ENCODE measurements at places on chromosomes 6 and 20.

GRCh38 chr20:59022754-59023153 is 3.5 kb downstream of the TUBB1 start:
- DNase-seq = no peak

GRCh38 chr20:14062171-14062570 is 66.9 kb downstream of the MACROD2 start:
- DNase-seq = no peak

- DNase-seq = no peak
These were observed 153.9 kb downstream of the SOX4 start for GRCh38 chr6:21747441-21747840.

DNA sequence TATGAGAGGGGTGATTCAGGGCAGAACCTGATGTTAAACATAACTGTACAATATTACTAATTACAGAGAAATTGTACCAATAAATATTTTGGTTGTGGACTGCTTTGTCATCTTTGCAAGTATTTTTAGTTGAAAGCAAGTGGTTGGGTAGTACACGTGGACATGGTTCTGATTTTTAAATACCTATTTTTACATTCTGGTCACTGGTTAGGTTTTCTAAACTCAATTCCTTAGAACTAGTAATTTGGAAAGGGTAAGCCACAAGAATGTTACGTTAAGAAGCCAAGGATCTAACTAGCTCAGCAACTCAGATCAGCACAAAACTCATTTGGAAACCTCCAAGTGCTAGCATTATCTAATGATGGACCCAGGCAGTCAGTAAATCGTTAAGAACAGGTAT is 2.7 kb downstream of the EPB41L2 start:
- no peak for DNase-seq

- DNase-seq = no peak
These were observed 97.9 kb downstream of the CFAP61 start for GRCh38 chr20:20150241-20150640.

DNA sequence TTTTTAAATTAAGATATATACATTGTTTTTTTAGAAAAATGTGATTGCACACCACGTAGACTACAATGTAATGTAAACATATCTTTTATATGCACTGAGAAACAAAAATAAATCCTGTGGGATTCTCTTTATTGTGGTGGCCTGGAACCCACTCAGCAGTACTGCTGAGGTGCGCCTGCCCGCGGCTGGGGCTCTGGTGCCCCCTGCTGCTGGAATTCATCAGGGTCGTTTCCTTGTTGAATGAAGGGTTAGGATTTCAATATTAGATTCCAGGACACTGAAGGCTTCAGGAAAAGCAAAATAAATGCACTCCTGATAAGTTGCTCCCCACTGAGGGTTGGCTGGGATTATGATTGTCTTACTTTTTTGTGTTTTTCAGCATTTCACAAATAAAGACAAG is 175.8 kb upstream of the GGTLC1 start:
- DNase-seq = no peak

DNA sequence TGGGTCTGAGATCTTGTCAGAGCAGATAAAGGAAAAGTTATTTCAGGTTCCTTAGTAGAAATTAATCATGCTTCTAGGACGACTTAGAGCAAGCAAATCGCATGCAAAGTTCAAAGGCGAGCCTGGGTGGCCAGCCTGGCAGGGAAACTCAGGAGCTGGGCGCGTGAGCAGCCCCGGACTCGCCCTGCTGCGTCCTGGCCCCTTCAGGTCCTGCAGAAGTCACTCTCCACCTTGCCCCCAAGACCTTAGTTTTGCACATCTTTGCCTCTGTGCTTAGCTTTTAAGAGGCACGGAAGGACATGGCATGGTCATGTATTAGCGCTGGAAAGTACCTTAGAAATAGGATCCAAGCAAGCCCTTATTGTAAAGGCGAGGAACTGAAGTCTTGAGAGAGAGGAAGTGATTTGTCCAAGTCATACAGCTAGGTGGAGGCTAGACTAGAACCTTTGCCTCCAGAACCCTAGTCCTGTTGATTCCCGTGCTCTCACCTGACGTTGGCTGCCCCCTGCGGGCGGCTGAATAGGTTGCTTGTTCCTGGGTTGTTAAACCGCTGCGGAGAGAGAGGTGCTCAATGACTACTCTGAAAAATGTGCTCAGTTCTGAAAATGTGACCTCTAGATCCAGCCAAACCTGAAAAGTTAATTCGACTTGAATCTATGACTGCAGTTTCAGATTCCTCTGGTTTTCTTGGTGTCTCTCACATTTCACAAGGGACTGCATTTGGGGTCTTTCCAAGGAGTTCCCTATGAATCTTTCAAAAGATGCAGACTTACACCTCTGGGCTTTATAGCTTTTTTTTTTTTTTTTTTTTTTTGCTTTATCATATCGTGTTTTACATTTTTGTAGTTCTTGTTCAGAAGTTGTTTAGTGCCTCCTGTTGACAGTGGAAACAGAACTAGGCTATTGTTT is 2.7 kb downstream of the MYB start:
- DNase-seq = peak; percentile 56

- DNase-seq = no peak
These were observed 64.4 kb downstream of the EZR start for GRCh38 chr6:158754738-158755137.

DNA sequence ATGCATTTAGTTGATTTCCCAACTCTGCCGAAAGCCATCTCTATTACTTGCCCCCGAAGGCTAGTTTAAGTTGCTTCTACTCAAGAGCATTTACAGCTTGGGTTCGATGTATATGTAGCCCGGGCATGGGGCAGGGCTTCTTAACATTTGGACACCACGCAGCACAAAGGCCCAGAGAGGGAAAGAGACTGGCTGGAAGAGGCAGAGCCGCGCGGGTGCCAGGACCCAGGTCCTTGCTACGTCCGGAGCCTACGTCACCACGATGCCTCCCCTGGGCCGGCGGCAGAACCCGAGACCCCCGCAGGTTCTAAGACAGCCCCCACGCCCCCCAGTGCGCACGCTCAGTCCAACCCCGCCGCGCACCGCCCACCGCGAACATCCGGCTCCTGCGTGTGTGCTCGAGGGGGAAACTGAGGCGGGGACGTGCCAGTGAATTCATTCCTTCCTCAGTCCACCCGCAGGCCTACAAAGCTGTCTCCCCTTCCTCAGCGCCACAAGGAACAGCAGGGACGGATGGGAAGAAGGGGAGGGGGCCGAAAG is 367 bp upstream of the PCIF1 start:
- peak; percentile 38 for DNase-seq

- no peak for DNase-seq
These were observed 21.6 kb upstream of the ZNF831 start for GRCh38 chr20:59141818-59142581.

DNA sequence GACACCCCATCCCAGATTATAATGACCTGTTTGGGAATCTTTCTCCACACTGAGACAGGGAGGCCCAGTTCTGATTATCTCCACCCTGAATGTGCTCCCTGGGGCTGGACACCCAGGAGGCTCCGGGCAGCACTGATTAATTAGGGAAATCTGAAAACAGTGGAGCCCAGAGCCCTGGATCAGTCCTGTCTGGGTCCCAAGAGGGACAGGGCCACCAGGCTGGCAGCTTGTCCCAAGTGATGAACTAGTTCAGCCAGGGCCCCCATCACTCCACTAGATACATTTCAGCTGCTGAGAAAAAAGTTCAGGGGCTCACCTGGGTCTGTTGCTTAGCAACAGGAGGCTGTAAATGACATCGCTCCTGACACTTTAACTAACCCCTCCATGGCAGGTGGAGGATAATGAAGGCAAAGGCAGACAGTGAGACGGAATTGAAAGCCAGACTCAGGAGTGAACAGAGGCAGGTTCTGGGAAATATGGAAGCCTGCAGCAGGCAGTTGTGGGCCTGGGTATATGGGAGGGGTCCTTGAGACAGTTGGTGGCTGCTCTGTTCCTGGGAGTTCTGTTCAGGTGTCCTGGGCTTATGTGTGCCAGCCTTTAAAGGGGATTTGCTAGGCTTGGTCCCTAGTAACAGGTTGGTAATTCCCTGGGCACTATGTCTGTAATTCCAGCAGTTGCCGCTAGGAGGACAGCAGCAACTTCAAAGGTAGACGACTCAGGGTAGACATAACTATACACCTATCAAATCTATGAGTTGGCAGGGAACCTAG is 78.3 kb upstream of the CTNNBL1 start:
- DNase-seq = peak; percentile 80

DNA sequence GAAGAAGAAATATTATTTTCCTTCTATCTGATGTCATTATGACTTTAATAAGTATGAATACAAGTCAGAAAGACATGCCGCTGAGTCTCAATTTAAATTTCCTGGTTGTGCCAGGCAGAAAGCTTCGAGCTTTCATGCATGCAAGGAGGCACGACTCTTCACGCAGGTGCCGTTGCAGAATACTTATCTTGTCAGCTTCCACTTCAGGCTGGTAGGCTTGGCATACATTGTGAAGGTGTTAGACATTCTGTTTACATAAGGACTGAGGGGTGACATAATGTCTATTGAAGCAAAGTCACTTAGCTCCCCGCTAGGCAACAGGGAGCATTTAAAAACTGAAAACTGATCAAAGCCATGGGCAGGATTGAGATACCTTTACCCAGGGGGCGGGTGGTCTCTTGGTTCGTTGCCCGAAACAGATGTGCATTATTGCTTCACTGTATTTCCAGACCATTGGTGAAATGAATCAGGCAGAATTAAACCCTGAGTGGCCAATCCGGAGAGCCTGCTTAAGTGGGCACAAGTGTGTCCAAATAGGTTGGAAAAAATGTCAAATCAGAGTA is 16.4 kb downstream of the BMP6 start:
- DNase-seq = peak; percentile 67

DNA sequence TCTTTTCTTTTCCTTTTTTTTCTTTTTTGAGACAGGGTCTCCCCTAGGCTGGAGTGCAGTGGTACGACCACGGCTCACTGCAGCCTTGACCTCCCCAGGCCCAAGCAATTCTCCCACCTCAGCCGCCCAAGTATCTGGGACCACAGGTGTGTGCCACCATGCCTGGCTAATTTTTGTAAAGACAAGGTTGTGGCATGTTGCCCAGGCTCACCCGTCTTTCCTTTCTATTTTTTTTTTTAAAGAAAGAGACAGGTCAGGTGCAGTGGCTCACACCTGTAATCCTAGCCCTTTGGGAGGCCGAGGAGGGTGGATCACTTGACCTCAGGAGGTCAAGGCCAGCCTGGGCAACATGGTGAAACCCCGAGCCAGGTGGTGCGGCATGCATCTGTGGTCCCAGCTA is 16.6 kb downstream of the BANF2 start:
- DNase-seq = no peak

DNA sequence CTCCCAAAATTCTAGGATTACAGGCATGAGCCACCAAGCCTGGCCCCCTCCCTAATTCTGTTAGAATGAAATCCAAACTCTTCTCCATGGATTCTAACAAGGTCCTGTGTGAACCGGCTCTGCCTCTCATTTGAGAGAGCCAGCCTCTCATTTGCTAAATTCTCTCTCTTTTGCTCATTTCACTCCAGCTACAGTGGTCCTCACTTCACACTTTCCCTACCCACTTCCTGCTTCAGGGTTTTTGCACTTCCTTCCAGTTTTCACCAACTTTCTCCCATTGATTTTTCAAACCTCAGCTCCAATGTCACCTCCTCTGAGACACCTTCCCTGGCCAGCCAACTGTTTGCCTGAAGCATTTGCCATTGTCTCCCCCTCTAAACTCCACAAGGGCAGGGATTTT is 5.1 kb downstream of the COX4I2 start:
- no peak for DNase-seq

DNA sequence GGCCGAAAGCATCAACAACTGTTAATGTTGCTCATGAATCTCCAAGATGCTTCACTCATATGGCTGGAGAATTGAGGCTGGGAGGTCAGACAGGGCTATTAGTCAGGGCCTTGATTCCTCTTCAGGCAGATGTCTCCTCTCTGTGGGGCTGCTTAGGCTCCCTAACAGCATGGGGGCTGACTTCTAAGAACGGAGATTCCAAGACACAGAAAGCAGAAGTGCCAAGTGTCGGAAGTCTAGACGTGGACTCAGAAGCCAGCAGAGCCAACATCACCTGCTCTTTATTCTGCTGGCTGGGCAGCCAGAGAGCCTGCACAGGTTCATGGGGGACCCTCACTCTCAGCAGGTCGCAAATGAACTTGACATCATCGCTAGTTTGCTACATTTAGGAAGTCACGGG is 279.8 kb downstream of the CDH26 start:
- DNase-seq = no peak

DNA sequence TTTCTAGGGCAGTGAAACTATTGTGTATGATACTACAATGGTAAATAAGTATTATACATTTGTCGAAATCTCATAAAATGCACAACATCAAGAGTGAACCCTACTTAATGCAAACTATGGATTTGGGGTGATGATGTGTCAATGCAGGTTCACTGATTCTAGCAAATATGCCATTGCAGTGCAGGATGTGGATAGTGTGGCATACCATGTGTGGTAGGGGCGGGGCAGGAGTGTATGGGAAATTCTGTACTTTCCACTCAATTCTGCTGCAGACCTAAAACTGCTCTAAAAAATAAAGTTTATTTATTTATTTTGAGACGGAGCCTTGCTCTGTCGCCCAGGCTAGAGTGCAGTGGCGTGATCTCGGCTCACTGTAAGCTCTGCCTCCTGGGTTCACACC is 44.3 kb downstream of the ABHD12 start:
- no peak for DNase-seq

GRCh38 chr6:6319952-6320811 is at the start of gene F13A1:
Gene F13A1 (minus strand): TSS chr6:6320662. CDS start chr6:6318664, 1,998 bp downstream.
- peak; percentile 37 for DNase-seq

- DNase-seq = peak; percentile 15
These were observed 4.2 kb upstream of the BMP6 start for GRCh38 chr6:7721649-7722048.

Data from NCI-H1105 (cell line).